ENCODE measurements at places on chromosomes 11 and 22. TPM values are rescaled to one million over a fixed set of nuclear protein-coding genes. Genes with fewer than 3 reads are reported as not detected.

DNA sequence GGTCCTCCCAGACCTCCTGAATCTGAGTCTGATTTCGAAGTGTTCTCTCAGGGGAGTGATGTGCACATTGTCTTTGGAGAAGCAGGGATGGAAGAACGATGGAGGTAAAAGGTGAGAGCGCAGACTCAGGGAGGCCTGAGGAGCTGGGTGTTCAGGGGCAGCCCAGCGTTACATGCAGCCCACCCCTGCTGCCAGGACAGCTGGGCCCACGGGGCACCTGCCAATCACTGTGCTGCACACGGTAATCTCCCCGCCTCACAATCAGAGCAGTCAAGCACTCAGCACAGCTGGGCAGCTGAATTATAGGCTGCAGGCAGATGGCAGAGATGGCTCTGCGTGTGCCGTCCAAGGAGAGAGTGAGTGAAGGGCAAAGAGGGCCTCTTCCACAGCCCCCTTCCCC is 17.9 kb upstream of the HTR3A start:
- no peak for DNase-seq

Gene ROM1
- total RNA-seq, result 7.9 TPM

Gene MMP13
- total RNA-seq, result not detected

- DNase-seq, result no peak
Measured at GRCh38 chr11:2267306-2267850, 3.0 kb downstream of the ASCL2 start.

Gene SCO2
- 4.1 TPM for total RNA-seq

- DNase-seq, result no peak
Measured at GRCh38 chr22:30038219-30038618, 42.0 kb upstream of the HORMAD2 start.
